ENCODE measurements at places on chromosomes 7 and 10. TPM values are rescaled to one million over a fixed set of nuclear protein-coding genes. Genes with fewer than 3 reads are reported as not detected.

The SPDYE8 gene
- not detected for total RNA-seq

- no peak for ATAC-seq
Measured at GRCh38 chr10:74683621-74684364, 142.6 kb upstream of the KAT6B start.

The POU6F2 gene
- 0.08 TPM for total RNA-seq

The AKR1C8 gene
- total RNA-seq: not detected

DNA sequence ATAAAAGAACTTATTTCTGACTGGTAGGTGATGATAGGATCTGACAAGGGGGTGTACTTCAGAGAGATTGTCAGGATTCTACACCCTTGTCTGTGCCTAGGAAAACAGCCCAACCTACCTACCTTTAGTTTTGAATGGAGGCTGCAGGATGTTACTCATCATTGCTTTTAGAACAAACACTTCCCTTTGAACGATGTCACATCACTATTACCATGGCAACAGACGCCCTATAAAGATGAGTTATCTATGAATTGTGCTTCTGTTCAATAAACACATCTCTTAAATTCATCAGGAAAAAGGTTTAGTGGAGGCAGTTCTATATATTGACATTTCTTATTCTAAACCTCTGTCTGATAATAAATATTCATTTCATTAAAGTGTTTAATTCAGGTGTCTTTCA lies 362.4 kb downstream of the CNTNAP2 start:
- no peak for ATAC-seq

GRCh38 chr10:30114881-30115625 lies 55.7 kb upstream of the JCAD start:
- ATAC-seq: no peak

GRCh38 chr7:23242321-23242720 lies 4.3 kb upstream of the GPNMB start:
- ATAC-seq: peak; percentile 91
